ENCODE measurements at places on chromosomes 6 and 20. TPM values are rescaled to one million over a fixed set of nuclear protein-coding genes. Genes with fewer than 3 reads are reported as not detected.

Gene NRN1
- 29.0 TPM for total RNA-seq

Gene PHACTR1
- 4.4 TPM for total RNA-seq

Gene BEND6
- 9.6 TPM for total RNA-seq

Gene SLC12A5
- not detected for total RNA-seq

Gene KHDC1L
- not detected for total RNA-seq

Gene TMEM244
- total RNA-seq: 0.78 TPM

Gene PRL
- not detected for total RNA-seq

Gene TRAPPC3L
- not detected for total RNA-seq

Gene SALL4
- total RNA-seq: 1.5 TPM

Gene CCND3
- total RNA-seq: 50.2 TPM

Gene HDGFL1
- total RNA-seq: not detected

Gene EGFL8
- total RNA-seq: 0.73 TPM

Gene DHX16
- 22.8 TPM for total RNA-seq

Gene LY6G6C
- not detected for total RNA-seq

Gene ENPP5
- 0.78 TPM for total RNA-seq

Gene CST9L
- not detected for total RNA-seq

Gene TNNC2
- total RNA-seq: 0.73 TPM

Gene EDN3
- not detected for total RNA-seq

Gene ARHGAP40
- total RNA-seq: not detected

Gene KCNS1
- 0.20 TPM for total RNA-seq

Gene ENTPD6
- total RNA-seq: 67.4 TPM

Gene ECT2L
- total RNA-seq: not detected

Gene POFUT1
- 55.9 TPM for total RNA-seq

Gene IBTK
- total RNA-seq: 43.4 TPM

Gene EYA4
- 0.73 TPM for total RNA-seq

Gene MCM9
- total RNA-seq: 13.2 TPM

Gene B3GAT2
- total RNA-seq: under 0.01 TPM

Gene MYCT1
- total RNA-seq: not detected

Gene CUL9
- 20.2 TPM for total RNA-seq

Gene PAQR8
- 4.1 TPM for total RNA-seq

Gene CDK19
- 7.2 TPM for total RNA-seq

Gene SIRPB1
- total RNA-seq: 0.37 TPM

Gene MACROD2
- total RNA-seq: 0.78 TPM

Gene MEI4
- not detected for total RNA-seq

Gene SAMD10
- total RNA-seq: 1.8 TPM

Gene IMPG1
- total RNA-seq: not detected

Data from subcutaneous preadipocyte (primary cell).